ENCODE measurements at places on chromosomes 2 and 18. TPM values are rescaled to one million over a fixed set of nuclear protein-coding genes. Genes with fewer than 3 reads are reported as not detected.

DNA sequence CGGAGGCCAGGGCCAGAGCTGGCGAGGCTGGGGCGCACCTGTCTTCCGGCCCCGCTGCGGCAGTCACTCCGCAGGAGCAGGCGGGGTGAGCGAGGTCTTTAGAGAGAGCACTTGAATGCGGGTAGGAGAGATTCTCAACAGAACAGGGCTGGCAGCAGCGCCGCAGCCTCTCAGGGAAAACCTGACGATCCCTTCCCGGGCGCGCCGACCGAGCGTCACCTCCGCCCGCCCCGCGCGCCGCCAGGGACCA, 526 bp downstream of the PRKRA start:
- H3K36me3 ChIP-seq, result peaks cover 30% of the 10 kb centered on the region
- H3K4me3 ChIP-seq, result peak overlapping the region; percentile 88
- no peaks in the 10 kb centered on the region for H3K27me3 ChIP-seq
- H3K27ac ChIP-seq, result peak overlapping the region; percentile 90
- H3K4me1 ChIP-seq, result peaks cover 27% of the 10 kb centered on the region

GRCh38 chr18:43563780-43564179, 286.5 kb upstream of the SYT4 start:
- H3K27me3 ChIP-seq, result no peaks in the 10 kb centered on the region
- no peaks in the 10 kb centered on the region for H3K4me1 ChIP-seq
- DNase-seq, result no peak
- H3K27ac ChIP-seq, result no peak overlapping the region
- H3K4me3 ChIP-seq, result no peak overlapping the region
- H3K36me3 ChIP-seq, result no peaks in the 10 kb centered on the region

DNA sequence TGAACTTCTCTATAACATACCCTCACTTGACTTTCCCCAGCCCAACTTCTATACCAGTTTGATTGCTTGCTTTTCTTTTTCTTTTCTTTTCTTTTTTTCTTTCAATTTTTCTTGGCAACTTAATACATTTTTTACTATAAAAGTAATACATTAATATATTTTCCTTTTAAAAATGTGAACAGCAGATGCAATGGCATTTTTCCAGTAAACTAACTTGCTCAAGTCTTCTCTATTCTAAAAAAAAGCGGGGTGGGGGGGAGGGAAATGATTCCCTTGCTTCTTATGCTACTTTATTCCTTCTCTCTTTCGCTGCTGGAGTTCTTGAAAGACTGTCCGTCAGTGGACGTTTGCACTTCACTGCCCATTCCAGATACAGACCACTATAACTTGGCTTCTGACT, 70.5 kb downstream of the RBMS1 start:
- H3K4me1 ChIP-seq, result peaks cover 75% of the 10 kb centered on the region
- peaks cover 7% of the 10 kb centered on the region for H3K36me3 ChIP-seq
- H3K27me3 ChIP-seq, result no peaks in the 10 kb centered on the region
- H3K4me3 ChIP-seq, result no peak overlapping the region

- H3K27ac ChIP-seq, result peak overlapping the region; percentile 97
- H3K36me3 ChIP-seq, result peaks cover 14% of the 10 kb centered on the region
- peak overlapping the region; percentile 63 for H3K4me3 ChIP-seq
- DNase-seq, result peak; percentile 82
- no peaks in the 10 kb centered on the region for H3K27me3 ChIP-seq
- peaks cover 32% of the 10 kb centered on the region for H3K4me1 ChIP-seq
Measured at GRCh38 chr18:75070625-75071483, 138.1 kb downstream of the PTGR3 start.

DNA sequence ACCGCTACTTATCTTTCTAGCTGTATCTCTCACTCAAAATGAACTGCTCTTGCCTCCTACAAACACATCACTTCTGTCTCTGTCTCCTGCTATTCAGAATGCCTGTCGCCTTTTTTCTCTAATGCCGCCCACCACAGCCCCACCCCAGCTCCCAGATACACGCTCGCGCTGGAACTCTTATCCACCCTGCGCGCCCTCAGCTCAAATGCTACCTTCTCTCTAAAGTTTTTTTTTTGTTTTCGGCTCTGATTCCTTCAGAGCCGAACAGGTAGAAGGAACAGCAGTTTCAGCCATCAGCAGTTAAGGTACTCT, 3.9 kb upstream of the SOS1 start:
- no peaks in the 10 kb centered on the region for H3K27me3 ChIP-seq
- peak; percentile 52 for DNase-seq
- peak overlapping the region; percentile 83 for H3K4me3 ChIP-seq
- peaks cover 4% of the 10 kb centered on the region for H3K36me3 ChIP-seq

DNA sequence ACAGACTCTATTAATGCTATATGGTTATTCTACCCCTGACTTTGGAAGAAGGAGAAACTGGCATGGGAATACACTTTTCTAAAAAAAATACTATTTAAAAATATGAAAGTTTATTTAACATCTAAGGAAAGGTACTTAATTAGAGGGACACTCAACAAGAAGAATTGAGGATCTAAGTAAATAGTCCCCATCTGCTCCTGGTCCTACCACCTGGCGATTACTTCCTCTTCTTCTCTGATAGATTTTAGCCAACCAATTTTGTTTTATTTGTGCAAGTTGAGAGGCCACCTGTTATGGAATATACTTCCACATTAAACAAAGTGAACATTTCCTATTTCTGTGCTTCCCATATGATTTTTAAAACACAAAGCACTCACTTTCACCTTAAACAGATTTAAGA, 111.7 kb downstream of the BCL2 start:
- peaks cover 96% of the 10 kb centered on the region for H3K4me1 ChIP-seq
- H3K27me3 ChIP-seq, result no peaks in the 10 kb centered on the region
- H3K36me3 ChIP-seq, result peaks cover 48% of the 10 kb centered on the region
- no peak for DNase-seq

- H3K4me3 ChIP-seq, result no peak overlapping the region
- H3K36me3 ChIP-seq, result peaks cover 11% of the 10 kb centered on the region
- H3K27me3 ChIP-seq, result peaks cover 3% of the 10 kb centered on the region
- no peak overlapping the region for H3K27ac ChIP-seq
Measured at GRCh38 chr18:62587689-62588088, 64.9 kb downstream of the ZCCHC2 start.

GRCh38 chr2:239316562-239317465, 84.0 kb downstream of the HDAC4 start:
- no peaks in the 10 kb centered on the region for H3K27me3 ChIP-seq
- H3K4me3 ChIP-seq, result no peak overlapping the region
- H3K4me1 ChIP-seq, result peaks cover 53% of the 10 kb centered on the region
- no peak for DNase-seq

- H3K4me1 ChIP-seq, result peaks cover 13% of the 10 kb centered on the region
- no peak for DNase-seq
Measured at GRCh38 chr2:234241656-234242458, 191.4 kb downstream of the SPP2 start.

GRCh38 chr2:143468341-143468888, 339.2 kb downstream of the ARHGAP15 start:
- H3K36me3 ChIP-seq, result peaks cover 3% of the 10 kb centered on the region
- H3K27ac ChIP-seq, result peak overlapping the region; percentile 52
- no peak overlapping the region for H3K4me3 ChIP-seq

DNA sequence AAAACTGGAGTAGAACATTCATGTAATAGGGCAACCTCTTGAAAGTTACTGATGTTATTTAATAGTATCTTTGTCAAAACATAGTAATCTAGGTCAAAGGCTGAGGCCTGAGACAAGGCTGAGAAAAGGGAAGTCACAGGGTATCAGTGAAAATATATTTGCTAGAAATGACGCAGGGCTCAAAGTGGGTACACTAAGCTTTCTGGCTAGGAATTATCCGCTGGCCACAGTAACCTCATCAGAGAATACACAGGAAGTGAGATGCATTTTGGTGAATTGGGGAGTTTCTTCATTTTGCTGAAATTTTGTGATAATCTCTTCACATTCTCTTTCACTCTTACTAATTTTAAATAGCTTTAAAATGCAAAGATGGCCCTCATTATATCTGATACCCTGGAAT, 206.8 kb downstream of the OTX1 start:
- no peaks in the 10 kb centered on the region for H3K4me1 ChIP-seq
- peaks cover 4% of the 10 kb centered on the region for H3K36me3 ChIP-seq
- H3K27me3 ChIP-seq, result no peaks in the 10 kb centered on the region

- H3K27ac ChIP-seq, result no peak overlapping the region
- no peak for DNase-seq
- peaks cover 3% of the 10 kb centered on the region for H3K27me3 ChIP-seq
- no peaks in the 10 kb centered on the region for H3K36me3 ChIP-seq
Measured at GRCh38 chr2:48849770-48850169, 94.2 kb upstream of the LHCGR start.

DNA sequence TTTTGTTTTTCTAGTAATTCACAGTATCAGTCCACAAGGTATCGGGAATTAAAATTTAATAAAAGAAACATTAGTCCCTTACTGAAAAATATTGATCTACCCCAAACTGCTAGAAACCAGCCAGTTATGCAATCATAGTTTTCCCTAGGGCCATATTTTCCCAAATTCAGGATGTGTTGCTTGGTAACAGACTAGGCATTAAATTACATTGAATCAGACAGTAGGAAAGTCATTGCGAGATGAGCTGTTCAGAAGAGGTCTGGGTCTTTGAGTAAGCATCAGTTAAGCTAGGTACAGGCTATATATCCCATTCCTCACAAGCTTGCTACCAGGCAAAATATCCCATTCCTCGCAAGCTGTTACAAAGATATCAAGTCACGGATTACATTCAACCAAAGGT, 123.0 kb upstream of the CCDC150 start:
- no peaks in the 10 kb centered on the region for H3K27me3 ChIP-seq
- DNase-seq, result no peak
- H3K36me3 ChIP-seq, result no peaks in the 10 kb centered on the region
- no peak overlapping the region for H3K4me3 ChIP-seq
- H3K27ac ChIP-seq, result no peak overlapping the region

- H3K27ac ChIP-seq, result peak overlapping the region; percentile 89
- peak overlapping the region; percentile 49 for H3K4me3 ChIP-seq
- peaks cover 1% of the 10 kb centered on the region for H3K36me3 ChIP-seq
- H3K27me3 ChIP-seq, result no peaks in the 10 kb centered on the region
- peak; percentile 45 for DNase-seq
Measured at GRCh38 chr2:8477552-8478470, 204.0 kb upstream of the ID2 start.

GRCh38 chr18:50286391-50287027, 983 bp downstream of the CXXC1 start:
- peaks cover 26% of the 10 kb centered on the region for H3K4me1 ChIP-seq
- peak overlapping the region; percentile 92 for H3K4me3 ChIP-seq
- no peaks in the 10 kb centered on the region for H3K27me3 ChIP-seq

GRCh38 chr2:215460682-215461382, 25.0 kb upstream of the FN1 start:
- no peak overlapping the region for H3K27ac ChIP-seq
- H3K27me3 ChIP-seq, result peaks cover 10% of the 10 kb centered on the region
- no peak for DNase-seq
- H3K4me3 ChIP-seq, result no peak overlapping the region
- H3K4me1 ChIP-seq, result no peaks in the 10 kb centered on the region

DNA sequence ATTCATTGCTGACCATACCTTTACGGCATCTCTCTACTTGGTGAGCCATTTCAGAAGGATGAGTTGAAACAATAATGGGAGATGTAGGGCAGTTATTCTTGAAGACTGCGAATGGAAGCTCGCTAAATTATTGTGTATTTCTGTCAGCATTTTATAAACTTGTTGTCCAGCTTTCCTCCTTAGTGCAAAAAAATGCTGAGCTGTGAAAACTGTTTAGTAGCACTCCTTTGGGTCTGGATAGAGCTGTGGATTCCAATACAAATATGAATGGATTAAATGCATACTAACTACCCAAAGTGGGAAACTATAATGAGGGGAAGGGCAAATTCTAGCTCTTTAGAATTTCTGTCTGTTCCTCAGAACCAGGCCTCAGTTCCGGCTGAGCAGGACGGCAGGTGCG, 461.6 kb downstream of the TXNL1 start:
- H3K27ac ChIP-seq, result no peak overlapping the region
- H3K27me3 ChIP-seq, result no peaks in the 10 kb centered on the region
- H3K36me3 ChIP-seq, result no peaks in the 10 kb centered on the region

- H3K36me3 ChIP-seq, result no peaks in the 10 kb centered on the region
- H3K4me1 ChIP-seq, result no peaks in the 10 kb centered on the region
- H3K27ac ChIP-seq, result no peak overlapping the region
- H3K4me3 ChIP-seq, result no peak overlapping the region
- no peak for DNase-seq
Measured at GRCh38 chr18:11808001-11808855, 43.0 kb upstream of the CHMP1B start.

DNA sequence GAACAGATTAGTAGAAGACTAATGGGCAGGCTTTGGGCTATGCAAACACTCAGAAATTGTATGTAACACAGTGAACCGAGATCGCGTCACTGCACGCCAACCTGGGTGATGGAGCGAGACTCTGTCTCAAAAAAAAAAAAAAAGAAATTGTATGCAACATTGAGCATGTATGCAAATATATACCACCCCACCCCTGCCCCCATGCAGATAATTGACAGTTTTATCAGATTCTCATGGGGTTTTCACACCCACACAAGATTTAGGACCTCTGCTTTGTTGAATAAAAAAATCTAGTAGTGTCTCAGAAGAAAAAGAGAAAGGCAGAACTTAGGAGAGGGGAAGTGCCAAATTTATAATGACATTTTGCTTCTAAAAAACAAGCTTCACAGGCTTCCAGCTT, 131.6 kb upstream of the FN1 start:
- no peak overlapping the region for H3K4me3 ChIP-seq
- DNase-seq, result no peak
- H3K4me1 ChIP-seq, result no peaks in the 10 kb centered on the region
- H3K27ac ChIP-seq, result no peak overlapping the region
- H3K27me3 ChIP-seq, result peaks cover 2% of the 10 kb centered on the region

The FOXD4L1 gene
- total RNA-seq, result not detected

The PAPOLG gene
- total RNA-seq, result 14.2 TPM

The LRRTM1 gene
- total RNA-seq, result not detected

The NPHP1 gene
- total RNA-seq, result 2.2 TPM

The COL4A3 gene
- not detected for total RNA-seq

The CCDC102B gene
- 1.8 TPM for total RNA-seq

The GCKR gene
- not detected for total RNA-seq

The DSG4 gene
- total RNA-seq, result not detected

The RAB6C gene
- total RNA-seq, result not detected

The CRYGC gene
- not detected for total RNA-seq

The GPR35 gene
- 3.6 TPM for total RNA-seq

The PTGR3 gene
- 23.3 TPM for total RNA-seq

The POTEI gene
- not detected for total RNA-seq

The DNAJB2 gene
- total RNA-seq, result 62.8 TPM

The GALNT14 gene
- total RNA-seq, result 0.83 TPM
